Mucosa of descending colon (tissue), 3 donors: ENCODE measurements at places on chromosomes 13 and 19.

DNA sequence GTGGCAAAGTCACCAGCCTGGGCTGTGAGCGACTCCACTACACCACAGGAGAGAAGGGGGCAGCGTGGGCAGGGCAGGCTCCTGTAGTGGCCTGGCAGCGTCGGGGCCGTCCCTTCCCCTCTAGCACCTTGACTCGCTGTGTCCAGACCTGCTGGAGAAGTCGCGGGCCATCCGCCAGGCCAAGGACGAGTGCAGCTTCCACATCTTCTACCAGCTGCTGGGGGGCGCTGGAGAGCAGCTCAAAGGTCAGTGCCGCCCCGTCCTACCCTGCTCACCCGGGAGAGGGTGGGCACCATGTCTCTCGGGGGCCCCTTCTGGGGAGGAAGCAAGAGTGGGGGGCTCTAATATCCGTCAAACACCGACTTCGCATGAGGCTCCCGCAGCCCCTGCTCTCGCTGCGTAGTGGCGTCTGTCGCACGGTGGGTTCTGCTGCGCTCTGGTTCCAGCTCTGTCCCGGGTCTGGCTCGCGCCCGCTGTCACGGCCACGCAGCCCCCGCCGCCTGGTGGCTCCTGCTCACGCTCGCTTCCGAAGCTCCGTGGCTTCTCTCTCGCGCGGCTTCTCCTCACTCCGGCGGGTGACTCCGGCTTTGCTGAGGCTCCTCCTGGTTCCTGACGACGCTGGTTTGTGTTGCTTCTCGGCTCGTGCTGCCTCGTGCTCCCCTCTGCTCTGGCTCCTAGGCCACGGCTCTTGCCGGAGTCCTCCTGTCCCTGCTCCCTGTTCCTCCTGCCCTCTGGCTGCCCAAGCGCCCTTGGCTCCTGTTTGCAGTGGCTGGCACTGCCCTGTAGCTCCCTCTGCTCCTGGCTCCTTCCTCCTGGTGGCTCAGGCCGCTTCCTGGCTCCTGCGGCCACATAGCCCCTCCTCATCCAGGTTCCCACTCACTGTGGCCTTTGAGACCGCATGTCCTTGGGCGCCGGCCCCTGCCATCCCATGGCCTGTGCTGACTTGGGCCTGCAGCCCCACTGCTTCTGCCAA lies 27.2 kb downstream of the MYH14 start:
- DNase-seq: no peak

GRCh38 chr19:46596008-46596407 lies 5.1 kb upstream of the CALM3 start:
- DNase-seq: no peak

- DNase-seq: no peak
Measured at GRCh38 chr13:69092615-69093322, 1014.9 kb upstream of the ATXN8OS start.

- no peak for DNase-seq
Measured at GRCh38 chr13:33761740-33762139, 56.2 kb upstream of the RFC3 start.

- no peak for DNase-seq
Measured at GRCh38 chr19:19256072-19256969, 16.8 kb downstream of the TM6SF2 start.

- peak; percentile 96 for DNase-seq
Measured at GRCh38 chr19:47096100-47096704, 17.4 kb downstream of the ZC3H4 start.
